ENCODE measurements at places on chromosomes 11 and 22.

- DNase-seq = no peak
Observed at GRCh38 chr22:46004105-46004866, 27.3 kb upstream of the WNT7B start.

- peak; percentile 11 for DNase-seq
Observed at GRCh38 chr22:32378707-32379272, 21.1 kb downstream of the RFPL3 start.

DNA sequence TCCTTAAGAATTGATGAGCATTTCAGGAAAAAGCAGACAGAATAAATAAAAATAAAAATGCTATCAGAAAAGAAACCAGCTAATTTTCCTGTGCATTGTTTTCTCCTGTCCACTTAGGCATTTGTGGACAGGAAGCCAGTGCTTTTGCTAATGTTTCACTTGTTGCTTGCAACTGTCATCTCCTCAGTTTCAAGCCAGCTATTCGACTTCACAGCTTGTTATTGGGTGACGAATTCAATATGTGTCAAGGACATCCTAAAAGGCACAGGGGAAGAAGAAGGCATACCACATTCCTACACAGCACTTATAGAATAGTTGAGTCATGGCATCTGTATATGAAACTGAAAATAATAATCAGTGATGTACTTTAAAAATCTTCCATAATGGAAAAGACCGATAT is 530.6 kb upstream of the KIRREL3 start:
- DNase-seq = no peak

GRCh38 chr11:1390569-1391164 is 933 bp downstream of the BRSK2 start:
- no peak for DNase-seq

GRCh38 chr22:45884201-45885062 is 92.5 kb downstream of the WNT7B start:
- DNase-seq = no peak

- DNase-seq = no peak
Observed at GRCh38 chr11:28961726-28962125, 853.5 kb downstream of the METTL15 start.

DNA sequence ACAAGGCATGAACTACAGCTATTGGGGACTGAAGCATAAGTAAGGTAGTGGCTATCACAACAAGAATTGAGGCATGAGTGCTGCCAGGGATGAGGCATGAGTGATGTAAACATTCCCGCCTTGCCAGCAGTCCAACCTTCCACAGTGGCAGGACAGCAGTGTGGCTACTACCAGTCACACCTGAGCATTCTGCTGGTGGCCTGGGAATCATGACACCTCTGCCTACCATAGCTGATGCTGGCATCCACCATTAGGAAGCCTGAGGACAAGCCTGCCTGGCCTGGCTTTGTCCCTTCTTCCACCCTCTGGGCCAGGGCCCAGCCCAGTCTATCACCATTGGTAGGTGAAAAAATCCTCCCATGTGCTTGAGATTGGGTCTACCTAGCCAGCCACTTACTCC is 712.8 kb upstream of the CCDC90B start:
- DNase-seq = no peak

DNA sequence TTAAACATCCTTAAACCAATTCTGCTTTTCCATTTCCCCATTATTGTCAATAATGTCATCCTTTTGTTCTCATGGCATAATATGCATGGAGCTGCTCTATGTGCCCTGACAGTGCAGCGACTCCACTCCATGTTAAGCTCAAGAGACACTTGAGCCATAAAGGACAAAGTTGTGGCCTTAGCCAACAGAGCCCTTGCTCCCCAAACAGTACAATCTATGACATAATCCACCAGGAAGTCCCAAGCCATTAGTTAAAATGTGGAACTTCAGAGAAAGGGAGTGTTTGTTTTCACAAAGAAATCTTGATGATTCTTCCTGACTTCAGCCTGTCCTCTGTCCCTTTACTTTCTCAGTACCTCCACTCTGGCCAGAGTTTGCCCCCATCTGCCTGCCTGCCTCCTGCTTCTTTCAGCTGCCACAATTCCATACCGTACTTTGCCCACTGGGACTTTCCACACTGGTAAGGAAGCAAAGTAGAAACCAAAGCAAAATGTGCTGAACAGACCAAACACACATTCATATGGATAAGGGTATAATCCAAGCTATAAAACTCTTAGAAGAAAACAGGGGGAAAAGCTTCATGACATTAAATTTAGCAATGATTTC is 46.3 kb upstream of the ZC3H12C start:
- no peak for DNase-seq

DNA sequence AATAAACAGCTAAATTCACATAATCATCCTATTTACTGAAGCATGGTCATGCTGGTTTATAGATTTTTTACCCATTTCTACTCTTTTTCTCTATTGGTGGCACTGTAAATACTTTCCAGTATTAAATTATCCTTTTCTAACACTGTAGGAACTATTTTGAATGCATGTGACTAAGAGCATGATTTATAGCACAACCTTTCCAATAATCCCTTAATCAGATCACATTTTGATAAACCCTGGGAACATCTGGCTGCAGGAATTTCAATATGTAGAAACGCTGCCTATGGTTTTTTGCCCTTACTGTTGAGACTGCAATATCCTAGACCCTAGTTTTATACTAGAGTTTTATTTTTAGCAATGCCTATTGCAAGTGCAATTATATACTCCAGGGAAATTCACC is 10.7 kb downstream of the RAG1 start:
- no peak for DNase-seq

DNA sequence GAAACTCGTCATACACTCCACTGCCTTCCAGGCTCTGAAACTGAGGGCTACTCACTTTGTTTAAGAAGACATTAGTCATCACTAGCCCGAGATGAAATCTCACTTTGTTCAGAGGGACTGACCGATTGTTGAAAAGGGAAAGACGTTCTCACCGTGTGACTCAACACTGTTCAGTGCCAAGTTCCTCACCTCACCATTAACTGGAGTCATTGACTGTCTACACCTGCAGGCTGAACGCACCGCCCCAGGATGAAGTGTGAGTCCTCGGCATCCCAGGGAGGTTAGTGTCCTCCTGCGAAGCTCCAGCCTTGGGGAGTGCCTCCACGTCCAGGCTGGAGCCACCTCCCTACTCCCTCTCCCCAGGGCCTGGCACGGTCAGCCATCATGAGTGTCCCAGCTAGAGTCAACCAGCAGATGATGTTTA is 30.4 kb downstream of the FADD start:
- peak; percentile 86 for DNase-seq

GRCh38 chr22:41862530-41863266 is 29.8 kb downstream of the SREBF2 start:
- no peak for DNase-seq

GRCh38 chr11:41018224-41018623 is 441.2 kb downstream of the LRRC4C start:
- DNase-seq = no peak

DNA sequence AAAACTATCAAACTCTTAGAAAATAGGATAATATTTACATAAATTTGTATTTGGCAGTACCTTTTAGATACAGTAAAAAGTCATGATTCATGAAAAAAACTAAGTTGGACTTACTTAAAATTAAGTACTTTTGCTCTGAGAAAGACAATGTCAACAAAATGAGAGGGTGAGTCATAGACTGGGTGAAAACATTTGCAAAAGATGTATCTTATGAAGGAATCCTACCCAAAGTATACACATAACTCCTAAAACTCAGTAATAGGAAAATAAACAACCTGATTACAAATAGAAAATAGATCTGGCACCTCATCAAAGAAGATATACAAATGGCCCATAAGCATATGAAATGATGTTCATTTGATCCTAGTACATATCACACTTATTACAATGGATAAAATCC is 1154.6 kb downstream of the JRKL start:
- peak; percentile 12 for DNase-seq

- DNase-seq = no peak
Observed at GRCh38 chr22:35637254-35637653, 11.0 kb upstream of the APOL6 start.

DNA sequence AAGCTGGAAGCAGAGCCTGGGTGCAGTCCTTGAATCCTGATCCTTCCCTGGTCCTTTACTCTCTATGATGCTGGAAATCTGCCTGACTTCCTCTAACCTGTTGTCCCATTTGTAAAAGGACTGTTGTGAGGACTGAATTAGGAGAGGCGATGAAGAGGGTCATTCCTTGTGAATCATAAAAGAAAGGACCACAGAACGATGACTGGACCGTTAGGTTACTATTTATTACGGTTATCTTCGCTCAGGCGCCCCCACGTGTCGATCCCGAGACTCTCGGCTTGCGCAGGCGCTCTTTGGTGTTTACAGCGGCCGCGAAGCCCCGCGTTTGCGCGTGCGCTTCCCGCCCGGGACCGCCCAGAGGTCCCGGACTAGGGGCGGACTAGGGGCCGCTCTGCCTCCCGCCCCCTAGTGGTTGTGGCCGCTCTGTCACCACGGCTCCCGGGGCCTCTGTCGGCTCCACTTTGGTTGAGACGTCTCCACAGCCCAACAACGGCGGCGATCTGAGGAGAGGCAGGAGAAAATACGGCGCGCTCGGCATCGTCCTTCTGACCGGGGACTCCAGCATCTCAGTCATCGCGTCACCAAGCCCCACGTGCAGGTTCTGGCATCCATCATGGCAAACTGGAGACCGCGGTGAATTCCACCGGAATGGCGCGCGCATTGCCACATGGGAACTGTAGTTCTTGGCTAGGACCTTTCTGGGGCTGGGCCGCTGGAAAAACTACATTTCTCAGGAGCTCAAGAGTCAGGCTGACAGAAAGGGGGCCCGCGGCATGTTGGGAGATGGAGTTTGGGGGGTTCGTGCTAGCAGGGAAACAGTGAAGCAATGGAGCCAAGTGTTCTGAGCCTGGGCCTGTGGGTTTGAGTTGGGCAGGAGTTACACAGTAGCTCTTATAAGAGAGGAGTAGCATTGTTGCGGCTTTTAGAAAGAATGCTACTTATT is at the start of gene STARD10:
Gene STARD10 (minus strand): TSS at position 623 of the 943 bp plus-strand sequence. CDS start 12,866 bp downstream, outside the sequence.
- DNase-seq = peak; percentile 96

GRCh38 chr11:19283991-19284390 is 43.2 kb upstream of the E2F8 start:
- DNase-seq = no peak

GRCh38 chr22:31139066-31139465 is 1.2 kb downstream of the PLA2G3 start:
- no peak for DNase-seq

- DNase-seq = peak; percentile 79
Observed at GRCh38 chr11:60831143-60831500, 10.8 kb upstream of the CCDC86 start.

DNA sequence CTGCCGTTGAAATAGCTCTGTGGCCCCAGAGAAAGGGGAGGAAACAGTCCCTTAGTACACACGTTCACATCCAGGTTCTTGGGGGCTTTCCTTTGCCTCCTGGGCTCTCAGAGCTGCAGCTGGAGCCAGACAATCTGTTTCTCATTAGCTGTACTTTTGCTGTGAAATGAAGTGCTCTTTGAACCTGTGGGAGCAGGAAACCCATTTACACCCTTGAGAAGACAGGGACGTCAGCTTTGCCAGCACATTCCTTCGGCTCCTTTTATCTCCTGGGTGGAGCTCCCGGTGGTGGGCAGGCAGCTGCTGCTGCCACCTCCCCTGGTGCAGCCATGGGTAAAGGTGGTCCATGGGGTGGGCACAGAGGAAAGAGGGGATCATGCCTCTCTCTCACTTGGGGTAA is 80.6 kb upstream of the TIMP3 start:
- peak; percentile 93 for DNase-seq

DNA sequence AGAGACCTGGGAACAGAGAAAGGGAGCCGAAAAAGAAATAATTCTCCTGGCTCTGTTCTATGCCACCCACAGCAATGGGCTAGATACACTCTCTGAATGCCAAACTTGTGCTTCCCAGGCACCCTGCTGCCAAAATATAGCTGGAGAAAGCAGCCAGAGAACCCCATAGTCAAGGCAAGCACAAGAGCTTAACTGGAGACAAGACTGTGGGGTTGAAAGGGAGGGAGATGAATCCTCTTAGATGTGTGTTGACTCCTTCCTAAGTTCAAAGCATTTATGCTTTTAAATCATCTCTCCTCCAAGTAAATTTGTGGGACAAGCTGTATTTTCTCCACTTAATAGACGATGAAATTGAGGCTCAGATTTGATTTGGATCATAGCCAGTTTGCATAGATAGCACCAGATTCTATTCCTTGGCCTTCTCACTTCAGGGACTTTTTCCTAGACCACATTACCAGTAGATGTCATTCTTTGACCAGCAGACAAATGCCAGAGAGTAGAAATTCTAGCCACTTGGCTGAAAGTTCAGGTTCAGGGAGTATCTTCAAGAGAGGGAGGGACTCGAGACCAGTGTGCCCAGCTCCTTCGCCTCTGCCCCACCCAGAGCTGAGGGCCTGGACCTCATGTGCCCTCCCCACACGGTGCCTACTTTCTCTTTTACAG is 16.5 kb upstream of the ETS1 start:
- no peak for DNase-seq

GRCh38 chr11:129375751-129376657 is at the start of gene BARX2:
TSS of gene BARX2 (plus strand) at chr11:129375848. CDS start at chr11:129376036, 188 bp downstream.
- DNase-seq = peak; percentile 65

- no peak for DNase-seq
Observed at GRCh38 chr11:121767433-121767832, 314.7 kb upstream of the SORL1-AS1 start.

- DNase-seq = no peak
Observed at GRCh38 chr11:45267652-45268299, 18.4 kb downstream of the SYT13 start.

DNA sequence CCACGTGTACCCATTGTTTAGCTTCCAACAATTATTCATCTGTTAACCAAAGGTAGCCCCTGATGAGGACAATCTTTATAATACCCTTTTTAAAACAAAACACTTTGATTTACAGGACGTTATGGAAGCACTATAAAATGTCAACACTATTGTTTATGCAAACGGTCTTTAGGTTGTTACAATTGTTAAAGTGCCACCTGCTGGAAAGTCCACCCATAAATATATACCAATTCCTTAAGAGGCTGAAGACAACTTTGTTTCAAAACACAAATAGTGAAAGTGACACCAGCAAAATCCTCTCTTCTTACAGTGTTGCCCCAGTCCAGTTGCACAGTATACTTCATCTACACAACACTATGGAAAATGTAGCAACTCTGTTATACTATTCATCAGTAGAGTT is 68.9 kb upstream of the SLN start:
- no peak for DNase-seq

DNA sequence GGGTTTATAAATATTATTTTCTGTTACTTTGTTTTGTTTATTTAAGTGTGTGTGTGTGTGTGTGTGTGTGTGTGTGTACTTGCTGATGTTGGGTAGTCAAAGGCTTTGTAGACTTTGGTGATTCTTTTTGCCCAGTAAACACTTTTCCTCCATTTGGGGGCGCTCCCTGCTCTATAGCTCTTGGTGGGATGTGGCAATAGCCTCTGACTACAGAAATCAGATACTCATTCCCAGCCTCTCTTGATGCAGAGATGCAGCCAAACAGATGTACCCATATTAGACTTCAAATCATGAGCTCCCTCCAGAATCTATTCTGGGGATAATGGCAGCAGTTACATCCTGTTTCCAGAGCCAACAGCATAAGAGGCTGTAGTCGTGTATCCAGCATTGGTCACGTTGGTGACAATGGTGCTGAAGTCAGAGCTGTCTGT is 33.4 kb upstream of the APOL5 start:
- peak; percentile 42 for DNase-seq

- no peak for DNase-seq
Observed at GRCh38 chr11:73612601-73613140, 14.8 kb upstream of the FAM168A start.
